Central memory CD8-positive, alpha-beta T cell (primary cell): ENCODE measurements at places on chromosomes 16 and 17.

DNA sequence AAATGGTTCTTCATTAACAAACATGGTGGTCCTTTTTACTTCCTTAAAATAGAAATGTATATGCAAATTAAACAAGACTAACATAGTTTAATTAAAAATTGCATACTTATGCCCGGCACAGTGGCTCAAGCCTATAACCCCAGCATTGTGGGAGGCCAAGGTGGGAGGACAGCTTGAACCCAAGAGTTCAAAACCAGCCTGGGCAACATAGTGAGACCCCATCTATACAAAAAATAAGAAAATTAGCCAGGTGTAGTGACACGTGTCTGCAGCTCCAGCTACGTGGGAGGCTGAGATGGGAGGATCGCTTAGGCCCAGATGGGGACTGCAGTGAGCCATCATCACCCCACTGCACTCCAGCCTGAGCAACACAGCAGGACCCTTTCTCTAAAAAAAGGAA, 18.4 kb downstream of the CDC27 start:
- peaks cover 33% of the 10 kb centered on the region for H3K4me1 ChIP-seq
- no peaks in the 10 kb centered on the region for H3K27me3 ChIP-seq
- DNase-seq: no peak
- H3K27ac ChIP-seq: peak overlapping the region; percentile 42

DNA sequence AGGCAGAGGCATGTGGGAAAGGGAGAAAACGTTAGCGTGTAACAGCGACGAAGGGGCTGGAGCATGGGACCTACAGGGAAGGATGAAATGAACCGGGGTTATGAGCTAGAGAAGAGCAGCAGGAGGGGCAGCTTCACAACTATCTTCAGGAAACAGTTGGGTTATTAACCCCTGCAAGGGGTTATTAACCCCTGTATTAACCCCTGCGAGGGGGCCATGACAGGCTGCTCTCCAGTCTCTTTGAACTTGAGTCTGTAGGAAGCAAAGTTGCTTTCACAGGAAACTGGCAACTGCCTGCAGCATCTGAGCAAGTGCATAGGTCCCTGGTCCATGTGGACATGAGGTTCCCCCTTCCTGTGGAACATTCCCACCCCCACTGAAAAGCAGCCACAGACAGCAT, 119.2 kb upstream of the CRHR1 start:
- no peak for DNase-seq
- H3K27me3 ChIP-seq: peaks cover 77% of the 10 kb centered on the region

DNA sequence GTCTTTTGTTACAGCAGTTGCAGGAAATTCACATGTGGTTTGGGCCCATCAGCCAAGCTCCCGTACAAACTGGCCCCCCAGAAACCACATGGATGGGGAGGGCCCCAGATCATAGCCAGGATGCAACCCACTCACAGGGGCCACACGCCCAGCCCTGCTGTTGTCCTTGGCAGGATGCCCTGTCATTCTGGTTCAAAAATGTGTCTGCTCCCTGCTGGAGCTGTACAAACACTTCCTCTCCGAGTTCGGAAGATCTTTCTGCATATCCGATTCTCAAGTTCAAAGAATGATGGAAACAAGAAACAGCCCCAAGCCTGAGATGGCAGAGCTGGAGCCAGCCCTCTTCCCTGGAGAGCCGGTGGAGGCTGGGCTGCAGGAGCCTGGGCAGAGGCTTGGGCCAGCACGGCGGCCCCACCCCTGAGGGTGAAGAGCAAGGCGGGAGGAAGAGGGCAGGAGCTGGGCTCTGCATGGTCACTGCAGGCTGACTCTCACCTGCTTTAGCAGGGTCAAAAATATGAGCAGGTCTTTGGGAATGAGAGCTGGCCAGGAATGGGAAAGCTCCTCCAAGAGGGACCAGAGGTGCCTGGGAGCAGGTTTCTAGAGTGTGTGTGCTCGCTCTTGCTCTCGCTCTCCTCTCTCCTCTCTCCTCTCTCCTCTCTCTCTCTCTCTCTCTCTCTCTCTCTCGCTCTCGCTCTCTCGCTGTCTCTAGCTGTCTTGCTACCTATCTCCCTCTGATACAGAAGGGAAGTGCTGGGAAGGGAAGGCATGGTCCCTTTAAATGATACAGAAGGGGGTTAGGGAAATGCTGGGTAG, 34.7 kb upstream of the ENPP7 start:
- peaks cover 1% of the 10 kb centered on the region for H3K36me3 ChIP-seq
- no peaks in the 10 kb centered on the region for H3K4me1 ChIP-seq
- peaks cover 62% of the 10 kb centered on the region for H3K27me3 ChIP-seq
- no peak for DNase-seq
- H3K4me3 ChIP-seq: no peak overlapping the region

GRCh38 chr16:8849411-8850011, 19.3 kb downstream of the CARHSP1 start:
- no peak for DNase-seq
- peaks cover 19% of the 10 kb centered on the region for H3K4me1 ChIP-seq
- H3K4me3 ChIP-seq: no peak overlapping the region
- H3K27ac ChIP-seq: peak overlapping the region; percentile 90

GRCh38 chr16:67969254-67970039, 1.0 kb upstream of the SLC12A4 start:
- no peaks in the 10 kb centered on the region for H3K27me3 ChIP-seq
- H3K4me3 ChIP-seq: peak overlapping the region; percentile 85
- H3K27ac ChIP-seq: peak overlapping the region; percentile 73
- no peak for DNase-seq
- H3K4me1 ChIP-seq: peaks cover 34% of the 10 kb centered on the region

- H3K4me1 ChIP-seq: peaks cover 53% of the 10 kb centered on the region
- peak overlapping the region; percentile 56 for H3K4me3 ChIP-seq
- peaks cover 72% of the 10 kb centered on the region for H3K36me3 ChIP-seq
- H3K27ac ChIP-seq: peak overlapping the region; percentile 95
- H3K27me3 ChIP-seq: no peaks in the 10 kb centered on the region
These were observed 22.7 kb upstream of the CYTH1 start for GRCh38 chr17:78804777-78805176.

- H3K4me3 ChIP-seq: no peak overlapping the region
- DNase-seq: no peak
- no peak overlapping the region for H3K27ac ChIP-seq
- peaks cover 17% of the 10 kb centered on the region for H3K4me1 ChIP-seq
These were observed 13.3 kb upstream of the ABR start for GRCh38 chr17:1192911-1193699.

GRCh38 chr17:27477050-27477888, 21.0 kb downstream of the KSR1 start:
- no peaks in the 10 kb centered on the region for H3K27me3 ChIP-seq
- DNase-seq: no peak
- peaks cover 4% of the 10 kb centered on the region for H3K36me3 ChIP-seq
- H3K4me3 ChIP-seq: no peak overlapping the region
- peak overlapping the region; percentile 74 for H3K27ac ChIP-seq

DNA sequence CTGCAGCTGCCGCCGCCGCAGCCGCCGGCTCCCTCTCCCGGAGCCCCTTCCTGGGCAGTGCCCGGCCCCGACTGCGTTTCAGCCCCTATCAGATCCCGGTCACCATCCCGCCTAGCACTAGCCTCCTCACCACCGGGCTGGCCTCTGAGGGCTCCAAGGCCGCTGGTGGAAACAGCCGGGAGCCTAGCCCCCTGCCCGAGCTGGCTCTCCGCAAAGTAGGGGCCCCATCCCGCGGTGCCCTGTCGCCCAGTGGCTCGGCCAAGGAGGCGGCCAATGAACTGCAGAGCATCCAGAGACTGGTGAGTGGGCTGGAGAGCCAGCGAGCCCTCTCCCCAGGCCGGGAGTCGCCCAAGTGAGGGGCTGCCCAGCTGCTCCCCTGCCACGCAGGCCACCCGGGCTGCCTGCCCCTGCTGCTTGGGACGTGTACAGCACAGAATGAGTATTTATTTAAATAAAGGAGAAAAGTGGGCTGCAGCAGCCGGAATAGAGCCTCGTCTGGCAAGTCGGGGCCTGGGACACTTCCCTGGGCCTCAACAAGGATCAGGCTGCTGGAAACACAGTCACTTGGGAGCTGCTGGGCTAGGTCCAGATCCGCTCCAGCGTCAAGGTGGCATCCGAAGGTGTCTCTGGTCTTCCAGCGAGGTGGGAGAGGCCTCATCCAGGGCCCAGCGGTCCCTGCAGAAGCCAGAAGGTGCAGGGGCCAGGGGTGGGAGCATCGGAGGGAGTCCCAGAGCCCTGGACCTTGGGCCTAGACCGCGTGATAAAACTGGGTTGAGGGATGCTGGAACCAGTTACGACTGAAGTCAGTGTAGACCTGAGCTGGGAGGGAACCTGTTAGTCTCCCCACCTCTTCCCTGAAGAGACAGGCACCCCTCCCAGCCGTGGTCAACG, 8.8 kb downstream of the TBX2 start:
- no peak for DNase-seq
- H3K36me3 ChIP-seq: peaks cover 8% of the 10 kb centered on the region
- H3K4me1 ChIP-seq: peaks cover 23% of the 10 kb centered on the region
- peaks cover 56% of the 10 kb centered on the region for H3K27me3 ChIP-seq

DNA sequence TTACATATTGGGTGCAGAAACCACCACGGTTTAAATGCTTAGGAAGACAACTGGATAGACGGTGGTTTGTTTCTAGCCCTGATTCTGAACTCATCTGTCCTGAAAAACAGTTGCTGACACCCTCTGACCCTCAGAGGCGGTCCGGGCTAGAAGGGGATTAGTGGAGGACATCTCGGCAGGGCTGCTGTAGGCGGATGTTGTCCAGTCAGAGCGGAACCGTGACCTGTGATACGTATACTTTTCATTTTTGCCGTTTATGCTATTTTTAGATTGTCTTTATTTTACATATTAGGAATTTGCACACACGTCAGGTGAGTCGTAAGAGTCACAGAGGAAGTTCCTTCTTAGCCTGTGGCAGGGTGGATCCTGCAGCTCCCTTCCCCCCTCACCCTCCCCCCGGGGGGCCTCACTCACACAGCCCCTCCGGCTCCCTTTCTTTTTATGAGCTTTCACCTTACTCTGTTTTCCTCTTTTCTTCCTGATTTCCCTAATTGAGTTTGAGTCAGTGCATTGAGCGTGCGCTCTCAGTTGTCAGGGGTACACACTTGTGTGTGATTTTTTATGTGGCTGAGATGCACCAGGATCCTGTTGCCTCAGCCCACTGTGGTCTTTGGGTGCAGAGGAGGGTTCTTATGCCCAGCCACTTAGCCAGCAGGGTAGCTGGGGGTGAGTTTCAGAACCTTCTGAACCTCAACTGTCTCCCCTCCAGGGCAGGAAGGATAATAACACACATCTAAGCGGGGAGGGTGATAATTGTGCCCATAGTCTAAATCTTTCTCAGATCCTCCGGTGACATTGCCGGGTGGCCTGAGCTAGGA, 211.1 kb upstream of the CHMP6 start:
- peaks cover 22% of the 10 kb centered on the region for H3K36me3 ChIP-seq
- H3K27ac ChIP-seq: peak overlapping the region; percentile 87
- no peaks in the 10 kb centered on the region for H3K27me3 ChIP-seq
- H3K4me1 ChIP-seq: peaks cover 49% of the 10 kb centered on the region
- no peak for DNase-seq
- peak overlapping the region; percentile 76 for H3K4me3 ChIP-seq

- no peaks in the 10 kb centered on the region for H3K27me3 ChIP-seq
- H3K4me1 ChIP-seq: peaks cover 10% of the 10 kb centered on the region
- peaks cover 29% of the 10 kb centered on the region for H3K36me3 ChIP-seq
- no peak for DNase-seq
These were observed 21.7 kb downstream of the SPHK1 start for GRCh38 chr17:76405967-76406647.

DNA sequence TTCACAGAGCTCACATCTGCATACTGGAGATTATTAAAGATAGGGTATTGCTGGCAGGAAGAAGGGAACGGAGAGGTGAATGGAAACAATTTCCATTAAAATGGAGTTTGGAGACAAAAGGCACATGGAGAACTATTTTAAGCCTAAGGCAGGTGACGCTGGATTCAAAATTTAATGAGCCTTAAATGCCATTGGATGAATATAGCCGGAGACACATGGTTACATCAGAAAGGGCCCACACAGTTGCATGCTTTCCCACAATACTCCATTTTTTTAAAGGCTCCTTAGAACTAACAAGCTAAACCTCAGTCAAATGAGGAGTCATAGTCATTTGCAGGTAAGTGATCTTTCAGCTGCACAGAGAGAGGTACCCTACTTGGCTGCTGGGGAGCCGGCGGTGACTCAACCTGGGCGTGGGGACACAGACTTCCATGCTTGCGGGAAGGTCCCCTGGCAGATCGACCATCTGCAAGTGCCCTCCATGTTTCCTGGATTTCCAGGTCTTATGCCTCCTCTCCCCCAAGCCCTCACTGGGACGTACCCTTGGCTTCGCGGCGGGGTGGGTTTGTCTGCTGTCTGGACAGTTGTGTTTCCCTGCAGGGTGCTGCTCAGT, 259.2 kb downstream of the CBLN1 start:
- no peaks in the 10 kb centered on the region for H3K4me1 ChIP-seq
- H3K27me3 ChIP-seq: no peaks in the 10 kb centered on the region
- no peak overlapping the region for H3K4me3 ChIP-seq
- no peak for DNase-seq
- H3K36me3 ChIP-seq: peaks cover under 1% of the 10 kb centered on the region
- no peak overlapping the region for H3K27ac ChIP-seq

GRCh38 chr17:59494757-59495368, 70.5 kb upstream of the DHX40 start:
- H3K27me3 ChIP-seq: peaks cover 36% of the 10 kb centered on the region
- H3K4me3 ChIP-seq: no peak overlapping the region
- no peak for DNase-seq

DNA sequence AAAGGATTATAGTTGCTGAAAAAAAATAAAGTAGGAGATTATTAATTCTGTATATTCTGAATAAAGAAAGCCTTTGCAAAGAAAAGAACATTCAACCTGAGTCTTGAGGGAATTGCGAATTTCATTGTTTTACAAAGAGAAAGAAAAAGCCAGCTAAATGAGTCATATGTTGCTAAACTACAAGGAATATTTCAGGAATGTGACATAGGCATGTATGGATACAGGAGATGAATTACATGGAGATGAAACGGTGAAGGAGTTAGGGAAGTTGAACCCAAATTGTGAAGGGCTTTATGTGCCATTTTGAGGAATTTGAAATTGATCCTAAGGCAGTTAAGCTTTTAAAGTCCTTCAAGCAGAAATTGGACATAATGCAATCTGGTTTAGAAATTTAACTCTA, 177.3 kb upstream of the RBL2 start:
- H3K4me1 ChIP-seq: no peaks in the 10 kb centered on the region
- H3K36me3 ChIP-seq: peaks cover 23% of the 10 kb centered on the region
- H3K4me3 ChIP-seq: no peak overlapping the region
- H3K27me3 ChIP-seq: no peaks in the 10 kb centered on the region

- no peak overlapping the region for H3K27ac ChIP-seq
- DNase-seq: no peak
- H3K36me3 ChIP-seq: peaks cover 11% of the 10 kb centered on the region
- peak overlapping the region; percentile 94 for H3K4me3 ChIP-seq
- peaks cover 56% of the 10 kb centered on the region for H3K4me1 ChIP-seq
- no peaks in the 10 kb centered on the region for H3K27me3 ChIP-seq
These were observed 1.6 kb downstream of the RANGRF start for GRCh38 chr17:8290043-8290442.

- H3K4me3 ChIP-seq: no peak overlapping the region
- DNase-seq: no peak
- H3K4me1 ChIP-seq: peaks cover 5% of the 10 kb centered on the region
- no peak overlapping the region for H3K27ac ChIP-seq
- no peaks in the 10 kb centered on the region for H3K27me3 ChIP-seq
These were observed 29.9 kb downstream of the PARN start for GRCh38 chr16:14600164-14600563.
